ENCODE measurements at places on chromosomes 12 and 14. TPM values are rescaled to one million over a fixed set of nuclear protein-coding genes. Genes with fewer than 3 reads are reported as not detected.

DNA sequence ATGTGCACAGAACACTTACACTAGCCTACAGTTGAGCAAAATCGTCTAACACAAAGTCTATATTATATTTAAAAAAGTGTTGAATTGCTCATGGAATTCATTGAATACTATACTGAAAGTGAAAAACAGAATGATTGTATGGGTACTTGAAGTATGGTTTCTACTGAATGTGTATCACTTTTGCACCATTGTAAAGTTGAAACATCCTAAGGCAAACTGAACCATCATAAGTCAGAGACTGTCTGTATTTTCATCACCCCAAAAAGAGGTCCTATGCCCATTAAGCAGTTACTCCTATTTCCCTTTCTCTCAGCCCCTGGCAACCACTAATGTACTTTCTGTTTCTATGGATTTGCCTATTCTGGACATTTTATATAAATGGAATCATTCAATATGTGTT, 4.4 kb upstream of the AMIGO2 start:
- peak overlapping the region; percentile 65 for H3K27ac ChIP-seq
- H3K36me3 ChIP-seq, result no peaks in the 10 kb centered on the region

SOAT2 gene
- 1.5 TPM for total RNA-seq

DNA sequence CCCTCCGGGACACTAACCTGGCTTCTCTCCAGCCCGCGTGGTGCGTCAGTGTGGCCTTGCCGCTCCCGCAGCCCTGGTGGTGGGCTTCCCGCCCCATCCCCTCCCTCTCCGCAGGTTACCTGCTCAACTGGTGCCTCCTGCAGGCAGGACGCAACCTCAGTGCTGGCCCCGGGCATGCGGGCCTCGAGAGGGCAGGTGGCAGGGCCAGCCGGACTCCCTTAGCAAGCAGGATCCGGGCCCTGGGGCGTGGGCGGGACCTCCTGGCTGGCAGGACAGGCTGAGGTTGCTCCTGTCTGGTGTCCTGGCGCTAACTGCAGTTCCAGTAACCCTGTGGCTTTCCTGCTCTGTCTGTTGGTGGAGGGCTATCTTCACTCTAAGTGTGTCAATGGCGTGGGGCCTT, 8.6 kb upstream of the ADSS1 start:
- no peak overlapping the region for H3K4me3 ChIP-seq
- H3K4me1 ChIP-seq, result no peaks in the 10 kb centered on the region
- H3K27ac ChIP-seq, result no peak overlapping the region
- peaks cover 18% of the 10 kb centered on the region for H3K36me3 ChIP-seq
- no peaks in the 10 kb centered on the region for H3K27me3 ChIP-seq

LHX5 gene
- not detected for total RNA-seq

DNA sequence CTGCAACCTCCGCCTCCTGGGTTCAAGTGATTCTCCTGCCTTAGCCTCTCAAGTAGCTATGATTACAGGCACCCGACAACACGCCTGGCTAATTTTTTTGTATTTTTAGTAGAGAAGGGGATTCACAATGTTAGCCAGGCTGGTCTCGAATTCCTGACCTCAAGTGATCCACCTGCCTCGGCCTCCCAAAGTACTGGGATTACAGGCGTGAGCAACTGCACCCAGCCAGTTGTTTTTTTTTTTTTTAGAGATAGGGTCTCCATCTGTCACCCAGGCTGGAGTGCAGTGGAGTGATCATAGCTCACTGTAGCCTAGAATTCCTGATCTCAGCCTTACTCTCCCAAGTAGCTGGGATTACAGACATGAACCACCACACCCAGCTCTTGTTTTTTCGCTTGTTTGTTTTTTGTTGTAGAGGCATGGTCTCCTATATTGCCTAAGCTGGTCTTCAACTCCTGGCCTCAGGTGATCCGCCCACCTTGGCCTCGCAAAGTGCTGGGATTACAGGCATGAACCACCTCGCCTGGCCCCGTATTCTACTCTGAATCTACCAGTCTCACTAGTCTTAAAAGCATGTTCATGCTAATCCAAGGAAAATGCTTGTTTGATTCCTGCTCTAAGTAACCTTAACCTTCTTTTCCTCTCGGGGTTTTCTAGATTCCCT, 31.7 kb upstream of the STRN3 start:
- H3K36me3 ChIP-seq, result no peaks in the 10 kb centered on the region
- DNase-seq, result no peak
- no peaks in the 10 kb centered on the region for H3K4me1 ChIP-seq

ATN1 gene
- total RNA-seq, result 34.7 TPM

- H3K4me1 ChIP-seq, result no peaks in the 10 kb centered on the region
- H3K27ac ChIP-seq, result no peak overlapping the region
- H3K36me3 ChIP-seq, result no peaks in the 10 kb centered on the region
- no peaks in the 10 kb centered on the region for H3K27me3 ChIP-seq
Measured at GRCh38 chr12:74171478-74171909, 366.1 kb upstream of the ATXN7L3B start.

- H3K4me3 ChIP-seq, result no peak overlapping the region
- H3K4me1 ChIP-seq, result no peaks in the 10 kb centered on the region
- DNase-seq, result peak; percentile 11
- no peak overlapping the region for H3K27ac ChIP-seq
- H3K36me3 ChIP-seq, result no peaks in the 10 kb centered on the region
Measured at GRCh38 chr12:67355428-67356379, 86.5 kb downstream of the CAND1 start.

DNA sequence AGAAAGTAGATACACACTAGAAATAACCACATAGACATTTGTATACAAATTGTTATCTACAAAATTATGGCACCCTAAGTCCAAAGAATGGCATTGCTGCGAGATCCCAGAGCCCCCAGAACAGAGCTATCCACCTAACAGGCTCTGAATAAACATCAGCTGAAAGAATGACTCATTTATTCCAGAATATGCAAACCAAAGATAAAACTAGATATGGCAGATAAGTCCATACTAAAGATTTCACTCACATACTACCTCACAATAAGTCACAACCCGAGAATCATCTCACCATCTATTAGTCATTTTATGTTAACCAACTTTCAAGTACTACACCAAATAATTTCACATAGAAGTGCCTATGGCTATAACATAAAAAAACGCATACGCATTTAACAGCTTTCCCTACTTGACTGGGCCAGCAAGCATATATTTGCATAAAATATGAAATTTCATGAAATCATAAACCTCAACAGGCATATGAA, 5.6 kb downstream of the CNIH1 start:
- no peaks in the 10 kb centered on the region for H3K36me3 ChIP-seq
- no peaks in the 10 kb centered on the region for H3K27me3 ChIP-seq
- H3K4me3 ChIP-seq, result no peak overlapping the region
- peaks cover 12% of the 10 kb centered on the region for H3K4me1 ChIP-seq

DNA sequence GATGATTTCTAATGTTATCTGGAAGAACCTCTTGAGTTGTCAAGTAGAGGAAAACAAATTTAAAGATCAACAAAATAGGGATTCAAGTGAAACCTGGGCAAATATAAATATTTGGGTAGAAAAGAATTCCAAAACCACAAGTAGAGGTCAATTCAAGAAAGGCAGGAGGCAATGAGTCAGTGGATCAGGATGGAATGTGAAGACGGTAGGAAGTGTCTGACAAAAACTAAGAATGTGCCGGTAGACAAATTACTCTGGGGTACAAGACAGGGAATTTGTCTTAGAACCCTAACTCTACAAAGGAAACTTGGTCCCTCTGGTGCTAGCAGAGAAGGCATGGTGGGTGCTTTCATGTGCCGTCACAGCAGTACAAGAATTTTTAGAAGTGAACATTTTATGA, 13.6 kb downstream of the ABCD2 start:
- H3K27ac ChIP-seq, result no peak overlapping the region
- no peaks in the 10 kb centered on the region for H3K27me3 ChIP-seq
- H3K4me1 ChIP-seq, result no peaks in the 10 kb centered on the region
- no peak overlapping the region for H3K4me3 ChIP-seq
- no peak for DNase-seq

GRCh38 chr14:51424561-51425251, 184.7 kb downstream of the TMX1 start:
- H3K27ac ChIP-seq, result no peak overlapping the region
- no peaks in the 10 kb centered on the region for H3K4me1 ChIP-seq
- no peaks in the 10 kb centered on the region for H3K36me3 ChIP-seq
- DNase-seq, result no peak
- no peak overlapping the region for H3K4me3 ChIP-seq
- H3K27me3 ChIP-seq, result peaks cover 7% of the 10 kb centered on the region

- DNase-seq, result no peak
- no peak overlapping the region for H3K27ac ChIP-seq
- no peaks in the 10 kb centered on the region for H3K27me3 ChIP-seq
- H3K36me3 ChIP-seq, result no peaks in the 10 kb centered on the region
- no peak overlapping the region for H3K4me3 ChIP-seq
Measured at GRCh38 chr14:55739967-55740648, 160.1 kb downstream of the KTN1 start.

DNA sequence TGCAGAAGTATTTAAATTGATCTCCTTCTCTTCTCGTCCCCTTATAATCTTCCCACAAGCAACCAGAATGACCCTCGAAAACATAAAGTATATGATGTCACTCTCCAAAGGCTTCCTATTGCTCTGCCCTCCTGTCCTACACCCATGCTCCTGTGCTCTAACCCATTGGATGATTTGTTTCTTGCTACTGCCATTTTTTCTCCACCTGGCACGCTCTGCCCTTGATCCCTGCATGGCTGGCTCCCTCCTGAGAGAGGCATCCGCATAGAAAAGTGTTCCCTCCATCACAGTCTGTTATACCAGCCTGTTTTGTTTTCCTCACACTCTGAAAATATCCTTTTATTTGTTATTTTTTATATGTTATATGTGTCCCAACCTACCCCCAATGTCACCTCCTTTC, 19.8 kb downstream of the MYRFL start:
- no peak overlapping the region for H3K4me3 ChIP-seq
- no peaks in the 10 kb centered on the region for H3K4me1 ChIP-seq
- no peaks in the 10 kb centered on the region for H3K36me3 ChIP-seq
- DNase-seq, result no peak
- H3K27ac ChIP-seq, result no peak overlapping the region

GRCh38 chr14:85038526-85039352, 491.2 kb upstream of the FLRT2 start:
- no peaks in the 10 kb centered on the region for H3K27me3 ChIP-seq
- H3K27ac ChIP-seq, result no peak overlapping the region
- H3K4me1 ChIP-seq, result no peaks in the 10 kb centered on the region
- H3K36me3 ChIP-seq, result no peaks in the 10 kb centered on the region
- H3K4me3 ChIP-seq, result no peak overlapping the region
- no peak for DNase-seq

DNA sequence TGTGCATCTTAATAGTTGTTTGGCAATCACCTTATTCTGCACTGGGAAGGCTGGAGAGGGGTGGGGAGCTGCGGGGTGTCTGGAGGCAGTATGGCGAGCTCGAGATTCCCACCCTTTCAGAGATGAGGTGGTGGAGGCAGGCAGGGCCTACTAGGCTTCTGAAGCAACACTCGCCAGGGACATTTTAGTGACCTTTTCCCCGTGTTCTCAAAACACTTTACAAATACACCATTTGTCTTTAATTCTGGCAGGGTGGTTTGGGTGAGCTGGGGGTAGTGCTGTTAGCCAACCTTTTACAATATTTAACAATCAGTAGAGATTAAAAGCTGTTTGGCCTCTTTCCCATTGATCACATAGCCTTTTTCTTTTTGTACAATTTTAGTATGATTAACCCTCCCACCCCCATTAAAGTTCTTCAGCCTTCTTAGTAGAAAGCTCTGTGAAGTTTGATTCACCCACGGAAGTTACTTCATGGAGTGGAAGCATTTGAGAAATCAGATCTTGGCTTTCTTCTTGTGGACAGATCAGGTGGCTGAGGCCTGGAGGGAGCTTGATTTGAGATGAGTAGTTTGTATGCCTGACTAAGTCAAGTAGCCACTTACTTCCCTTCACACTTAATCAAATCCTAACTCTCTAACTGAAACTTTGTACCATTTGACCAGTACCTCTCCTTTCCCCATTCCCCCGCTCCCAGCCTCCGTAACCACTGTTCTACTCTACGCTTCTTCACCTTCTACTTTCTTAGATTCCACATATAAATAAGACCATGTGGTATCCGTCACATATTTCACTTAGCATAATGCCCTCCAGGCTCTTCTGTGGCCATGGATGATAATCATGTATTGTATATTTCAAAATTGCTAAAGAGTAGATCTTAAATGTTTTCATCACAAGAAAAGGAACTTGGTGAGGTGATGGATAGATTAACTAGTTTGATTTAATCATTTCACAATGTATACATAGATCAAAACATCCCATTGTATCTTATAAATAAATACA, 41.0 kb downstream of the TRAF3 start:
- H3K36me3 ChIP-seq, result no peaks in the 10 kb centered on the region
- no peak overlapping the region for H3K27ac ChIP-seq
- H3K27me3 ChIP-seq, result no peaks in the 10 kb centered on the region
- peaks cover 2% of the 10 kb centered on the region for H3K4me1 ChIP-seq

GRCh38 chr12:27802936-27803335, 22.9 kb upstream of the MANSC4 start:
- H3K4me3 ChIP-seq, result no peak overlapping the region
- H3K4me1 ChIP-seq, result peaks cover 27% of the 10 kb centered on the region
- H3K36me3 ChIP-seq, result peaks cover 5% of the 10 kb centered on the region
- no peaks in the 10 kb centered on the region for H3K27me3 ChIP-seq

PRIMA1 gene
- total RNA-seq, result not detected

Data from T-cell (primary cell).